Activated T-cell treated with anti-CD3 and anti-CD28 coated beads for 24 hours (primary cell): ENCODE measurements at places on chromosomes 6 and 20.

- peak; percentile 70 for DNase-seq
Measured at GRCh38 chr6:26311385-26312095, 53.5 kb upstream of the BTN3A2 start.

DNA sequence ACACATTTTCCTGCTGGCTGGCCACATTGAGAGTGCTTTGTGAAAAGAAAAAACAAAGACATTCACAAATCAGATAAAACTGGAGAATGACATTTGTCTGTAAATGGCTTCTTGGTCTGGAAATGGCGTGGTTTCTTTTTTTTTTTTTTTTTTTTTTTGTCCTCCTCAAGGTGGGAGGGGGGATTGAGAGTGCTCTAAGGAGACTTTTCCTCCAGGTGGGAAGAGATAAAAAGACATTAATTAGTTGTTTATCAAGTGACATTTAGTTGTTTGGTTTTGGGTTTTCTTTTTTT lies 40.4 kb downstream of the GNAS start:
- DNase-seq: no peak

- DNase-seq: no peak
Measured at GRCh38 chr20:50930139-50930975, 880 bp downstream of the ADNP start.

DNA sequence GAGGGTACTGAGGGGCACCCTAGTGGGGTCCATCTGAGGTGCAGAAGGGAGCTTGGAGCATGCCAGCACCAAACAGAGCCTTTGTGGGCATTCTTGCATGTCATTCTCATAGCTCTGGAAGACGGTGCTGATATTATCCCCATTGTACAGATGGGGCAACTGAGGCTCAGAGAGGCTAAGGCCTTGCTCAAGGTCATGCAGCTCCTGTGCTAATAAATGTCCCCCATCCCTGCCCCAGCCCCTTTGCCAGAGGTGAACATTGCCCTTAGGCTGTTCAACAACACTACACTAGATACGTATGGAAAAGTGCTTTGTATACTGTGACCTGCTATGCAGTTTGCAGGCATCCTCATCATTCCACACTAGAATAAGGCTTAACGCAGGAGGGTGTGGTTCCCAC lies 5.5 kb upstream of the EPB41L1 start:
- DNase-seq: no peak

GRCh38 chr6:37272834-37273566 lies 15.1 kb upstream of the TMEM217 start:
- DNase-seq: no peak

GRCh38 chr6:115729036-115729435 lies 331.7 kb downstream of the FRK start:
- no peak for DNase-seq

- no peak for DNase-seq
Measured at GRCh38 chr20:46230801-46231282, 77.5 kb downstream of the CDH22 start.

DNA sequence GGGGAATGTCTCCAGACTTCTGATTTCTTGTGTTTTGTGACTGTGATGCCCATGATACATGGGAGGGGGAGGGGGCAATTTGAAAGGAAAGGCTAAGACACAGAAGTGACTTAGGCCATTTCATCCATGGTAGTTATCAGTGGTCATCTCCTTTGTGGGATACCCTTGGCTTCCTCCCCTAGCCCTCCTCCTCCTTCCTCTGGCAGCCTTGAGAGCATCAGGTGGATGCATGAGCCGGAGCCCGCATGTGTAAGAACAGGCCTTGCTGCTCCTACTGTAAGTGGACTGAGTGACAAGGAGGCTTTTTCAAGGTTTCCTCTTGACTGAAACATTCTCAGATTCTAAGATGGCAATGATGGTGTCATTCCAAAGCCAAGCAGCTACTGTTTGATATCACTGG lies 874 bp downstream of the CD83 start:
- no peak for DNase-seq

DNA sequence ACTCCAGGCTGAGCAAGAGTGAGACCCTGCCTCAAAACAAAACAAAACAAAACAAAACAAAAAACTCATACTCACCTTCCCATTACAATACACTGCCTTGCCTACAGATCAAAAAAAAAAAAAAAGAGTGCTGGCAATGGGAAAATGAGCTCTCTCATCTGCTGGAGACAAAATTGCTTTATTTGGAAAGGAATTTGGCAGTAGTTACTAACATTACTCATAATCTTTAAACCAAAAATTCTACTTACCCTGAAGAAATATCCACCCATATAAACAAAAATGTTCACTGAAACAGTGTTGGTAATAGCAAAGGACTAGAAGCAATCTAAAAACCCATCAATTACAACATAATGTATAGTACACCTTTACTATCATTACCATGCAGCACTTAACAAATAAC lies 120.4 kb downstream of the RNGTT start:
- DNase-seq: no peak

GRCh38 chr6:24932832-24933231 lies 2.9 kb downstream of the RIPOR2 start:
- no peak for DNase-seq

- no peak for DNase-seq
Measured at GRCh38 chr6:89204096-89204495, 13.1 kb downstream of the GABRR1 start.

DNA sequence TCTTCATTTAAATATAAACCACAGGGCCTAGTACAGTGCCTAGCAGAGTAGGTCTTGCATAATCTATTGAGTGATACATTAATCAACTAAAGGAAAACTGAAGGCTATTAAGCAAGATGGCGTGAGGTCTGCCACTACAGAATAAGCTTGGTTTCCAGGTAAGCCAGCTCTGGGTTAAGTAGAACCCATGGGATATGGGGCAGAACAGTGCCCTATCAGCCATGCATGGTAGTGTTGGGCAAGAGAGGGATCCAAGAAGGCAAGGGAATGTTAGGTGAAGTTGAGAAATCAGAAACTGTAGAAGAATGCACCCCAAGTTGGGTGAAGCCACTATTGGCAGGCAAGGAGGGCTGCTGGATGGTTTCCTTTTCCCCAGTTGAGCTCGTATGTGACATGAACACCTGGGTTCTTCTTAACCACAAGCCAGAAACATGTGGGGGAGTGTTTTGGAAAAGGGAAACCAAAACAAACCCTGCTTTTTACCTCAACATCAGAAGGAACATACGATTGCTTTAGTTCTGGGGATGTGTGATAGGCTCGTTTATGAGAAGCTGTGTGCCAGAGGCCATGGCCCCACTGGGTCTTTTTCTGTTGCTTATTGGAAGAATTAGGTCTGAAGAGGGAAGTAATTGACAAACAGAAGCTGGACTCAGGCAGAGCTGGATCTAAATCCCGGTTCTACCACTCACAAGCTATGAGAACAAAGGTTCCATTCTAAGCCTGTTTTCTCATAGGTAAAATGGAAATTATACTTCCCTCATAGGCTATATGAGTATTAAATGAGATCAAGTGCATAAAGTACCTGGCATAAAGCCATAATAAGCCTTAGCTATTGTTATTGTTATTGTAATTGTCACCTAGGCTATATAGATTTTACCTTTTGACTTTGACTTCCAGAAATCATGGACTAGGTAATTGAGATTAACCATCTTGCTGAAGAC lies 33.5 kb downstream of the NEDD9 start:
- no peak for DNase-seq

- DNase-seq: no peak
Measured at GRCh38 chr6:17388365-17388764, 5.0 kb upstream of the CAP2 start.

- no peak for DNase-seq
Measured at GRCh38 chr6:74579794-74580193, 626.1 kb downstream of the COL12A1 start.

DNA sequence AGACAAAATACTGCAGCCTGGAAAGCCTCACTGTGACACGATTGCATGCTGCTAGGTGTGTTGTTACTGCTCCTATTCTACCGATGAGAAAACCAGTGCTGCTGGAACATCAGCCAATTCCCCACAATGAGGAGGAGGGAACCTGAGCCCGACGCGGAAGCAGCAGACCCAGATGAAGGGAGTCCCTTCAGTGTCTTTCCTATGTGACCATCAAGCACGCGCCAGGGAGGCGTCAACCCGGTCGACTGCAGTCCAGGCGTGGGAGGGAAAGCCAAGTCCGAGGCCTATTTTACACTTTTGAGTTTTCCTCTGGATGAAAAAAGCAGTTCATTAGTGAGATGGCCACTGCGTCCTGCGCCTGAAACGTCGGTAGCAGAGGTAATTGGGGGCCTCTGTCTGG lies 63.3 kb downstream of the STK35 start:
- no peak for DNase-seq

GRCh38 chr20:896501-897025 lies 19.6 kb downstream of the ANGPT4 start:
- no peak for DNase-seq

DNA sequence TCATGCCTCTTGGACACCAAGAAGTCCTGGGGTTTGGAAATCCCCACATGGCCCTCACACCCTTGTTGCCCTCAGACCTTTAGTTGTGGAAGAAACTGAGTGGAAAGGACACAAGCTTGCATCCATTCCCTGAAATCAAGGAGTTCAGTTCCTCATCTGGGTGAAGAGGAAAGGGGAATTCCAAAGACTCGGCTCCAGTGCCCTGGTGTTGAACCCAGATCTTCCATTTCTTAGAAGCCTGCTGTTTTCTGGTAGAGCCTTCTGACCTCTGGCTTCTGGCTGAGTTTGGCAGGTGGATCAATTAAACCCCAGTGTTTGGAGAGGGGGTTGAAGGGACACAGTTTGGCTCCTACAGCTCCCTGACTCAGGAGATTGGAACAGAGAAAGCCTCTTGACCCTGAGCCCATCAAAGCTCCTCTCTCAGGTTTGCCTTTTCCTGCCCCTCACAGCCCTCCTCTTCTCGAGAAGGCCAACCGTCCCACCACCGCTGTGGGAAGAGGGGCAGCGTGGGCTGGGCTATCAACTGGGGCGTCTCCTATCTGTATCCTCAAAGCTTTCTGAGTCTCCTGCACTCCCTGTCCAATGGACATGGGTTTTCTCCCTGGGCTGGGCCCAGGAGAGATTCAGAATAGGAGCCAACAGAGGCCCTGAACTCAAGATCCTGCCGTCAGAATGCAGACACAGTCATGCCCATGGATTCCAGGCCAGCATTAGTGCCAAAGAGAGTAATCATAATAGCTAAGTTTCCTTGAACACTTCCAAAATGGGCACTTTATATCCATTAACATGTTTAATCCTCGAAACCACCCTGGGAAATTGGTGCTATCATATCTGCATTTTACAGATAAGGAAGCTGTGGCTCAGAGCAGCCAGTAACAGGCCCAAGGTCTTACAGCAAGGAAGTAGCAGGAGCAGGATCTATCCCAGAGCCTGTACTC lies 146.2 kb downstream of the VEGFA start:
- DNase-seq: no peak
